ENCODE measurements at places on chromosomes 11 and 22.

DNA sequence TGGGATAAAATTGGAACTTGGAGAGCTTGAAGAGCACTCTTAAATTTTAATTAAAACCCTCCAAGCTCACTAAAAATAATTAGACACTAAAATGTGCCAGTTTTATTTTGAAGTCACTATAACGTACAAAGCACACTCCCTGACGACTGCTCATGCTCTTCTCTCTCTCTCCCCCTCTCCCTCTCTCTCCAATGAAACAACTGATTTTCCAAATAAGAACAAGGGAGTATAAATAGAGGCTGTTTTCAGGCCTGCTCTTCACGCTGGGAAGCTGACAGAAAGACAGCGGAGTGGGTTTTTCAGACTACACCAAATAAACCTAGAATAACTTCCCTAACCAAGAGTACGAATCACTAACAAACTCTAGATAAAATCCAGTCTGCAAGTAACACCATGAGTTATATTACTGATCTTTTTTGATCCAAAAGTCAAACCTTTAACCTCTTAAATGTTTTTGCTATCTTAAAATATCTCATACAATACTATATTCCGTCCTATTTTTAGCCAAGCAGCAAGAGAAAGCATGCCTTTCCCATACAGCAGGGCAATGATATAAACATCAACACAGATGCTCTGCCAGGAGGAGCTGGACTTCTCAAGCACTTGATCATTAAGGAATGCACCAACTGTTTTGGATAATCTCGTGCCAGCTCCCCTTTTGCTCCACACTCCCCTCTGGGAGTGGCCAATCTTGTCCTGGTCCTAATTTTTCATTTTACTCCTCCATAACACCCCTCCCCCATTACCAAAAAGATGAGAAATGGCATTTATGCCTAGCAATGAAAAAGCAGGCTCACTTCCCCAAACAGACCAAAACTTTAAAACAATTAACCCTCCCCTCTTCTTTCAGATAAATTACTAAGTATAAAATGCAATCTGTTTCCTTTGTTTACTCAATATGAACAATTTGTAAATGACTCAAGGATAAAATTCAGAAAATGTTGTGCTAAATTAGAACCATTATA lies 116.9 kb downstream of the SOX6 start:
- DNase-seq: no peak

- DNase-seq: no peak
Observed at GRCh38 chr22:31393893-31394292, 5.5 kb upstream of the DRG1 start.

GRCh38 chr11:62554387-62555167 lies 8.0 kb upstream of the AHNAK start:
- DNase-seq: no peak

GRCh38 chr11:18987454-18988231 lies 48.4 kb upstream of the MRGPRX1 start:
- DNase-seq: no peak

GRCh38 chr22:48754611-48755058 lies 1073.0 kb downstream of the BRD1 start:
- no peak for DNase-seq

DNA sequence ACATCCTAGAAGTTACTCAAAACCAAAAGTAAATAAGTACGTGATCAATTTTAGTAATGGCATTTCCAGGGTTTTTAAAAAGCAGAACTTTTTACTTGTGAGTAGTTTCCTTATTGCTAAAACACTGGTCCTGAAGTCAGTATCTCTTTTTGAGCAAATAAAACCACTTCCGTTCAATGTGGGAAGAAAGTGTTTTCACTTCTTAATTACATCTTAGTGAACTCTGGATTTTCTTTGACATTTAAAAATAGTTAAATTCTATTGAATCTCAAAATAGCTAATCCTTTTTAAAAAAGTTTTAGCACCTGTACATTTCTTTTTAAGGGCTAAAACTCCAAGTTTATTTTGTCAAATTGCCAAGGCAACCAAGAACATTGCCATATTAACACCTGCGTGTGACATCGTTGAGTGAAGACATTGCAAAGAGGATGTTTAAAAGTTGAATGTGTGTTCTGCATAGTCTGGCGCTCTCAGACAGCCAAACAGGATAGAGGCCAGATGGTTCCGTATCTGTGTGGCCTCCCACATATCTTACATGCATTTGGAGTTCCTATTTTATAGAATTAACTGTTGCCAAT lies 17.2 kb upstream of the OR5B21 start:
- DNase-seq: no peak

DNA sequence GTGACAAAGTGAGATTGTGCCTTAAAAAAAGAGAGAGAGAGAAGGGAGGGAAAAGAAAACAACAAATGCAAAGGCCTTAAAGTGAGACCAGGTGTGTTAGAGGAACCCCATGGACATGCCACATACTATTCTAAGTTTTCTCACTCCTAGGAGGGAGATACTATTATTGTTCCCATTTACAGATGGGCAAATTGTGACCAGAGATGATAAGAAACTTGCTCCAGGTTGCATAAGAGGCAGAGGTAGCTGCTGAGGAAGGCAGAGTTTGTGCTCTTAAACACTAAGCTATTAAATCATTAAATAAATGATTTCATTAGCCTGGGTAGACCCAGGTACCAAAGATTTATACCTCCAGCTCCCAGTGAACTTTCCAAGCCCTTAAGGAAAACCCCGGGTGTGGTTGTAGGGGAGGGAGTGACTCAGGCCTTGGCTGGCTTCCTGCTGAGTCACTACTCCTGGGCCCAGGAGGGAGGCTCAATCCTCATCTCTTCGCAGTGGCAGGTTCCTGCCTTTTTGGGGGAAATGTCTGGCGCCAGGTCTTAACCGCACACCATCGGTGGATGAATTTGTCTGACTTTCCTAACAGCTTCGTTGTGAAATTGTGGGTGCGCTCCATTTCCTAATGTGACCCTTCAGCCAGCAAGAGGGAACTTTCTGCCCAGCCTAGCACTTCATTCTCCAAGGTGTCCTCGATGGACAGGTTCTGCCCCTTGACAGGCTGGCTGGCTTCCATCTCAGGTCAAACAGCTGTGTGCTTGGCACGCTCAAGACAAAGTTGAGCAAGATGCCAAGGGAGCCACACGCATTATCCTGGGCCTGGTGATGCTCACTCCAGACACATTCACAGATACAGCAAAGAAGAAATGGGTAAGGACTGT lies 33.4 kb upstream of the PTPRJ start:
- DNase-seq: no peak

DNA sequence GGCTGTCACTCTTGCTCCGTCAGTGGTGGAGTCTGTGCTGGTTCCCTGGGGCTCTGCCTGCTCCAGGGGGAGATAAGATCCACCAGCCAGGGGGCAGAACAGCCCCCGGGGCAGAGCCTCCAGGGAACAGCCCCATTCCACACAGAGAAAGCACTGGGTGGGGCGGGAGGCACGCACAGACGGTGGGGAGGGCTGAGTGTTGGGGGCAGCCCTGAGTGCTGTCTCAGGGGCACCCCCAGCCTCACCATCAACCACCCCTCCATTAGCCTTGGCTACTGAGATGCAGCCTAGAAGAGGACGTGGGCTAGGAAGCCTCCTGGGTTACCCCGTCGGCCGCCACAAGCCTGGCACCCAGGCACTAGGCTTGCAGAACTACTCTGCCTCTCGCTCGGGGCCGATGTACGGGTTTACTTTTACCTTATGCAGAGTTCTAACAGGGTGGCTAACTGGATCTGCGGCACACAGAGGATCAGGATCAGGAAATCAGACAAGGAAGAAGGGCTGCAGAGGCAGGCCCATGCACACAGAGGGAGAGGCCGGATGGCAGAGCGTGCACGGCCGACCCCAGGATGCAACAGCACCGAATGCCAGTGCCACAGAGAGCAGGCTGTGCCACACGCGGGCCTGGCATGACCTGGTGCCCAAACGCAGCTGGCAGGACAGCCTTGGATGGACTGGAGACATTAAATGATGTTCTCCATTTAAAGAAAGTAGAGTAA lies 140.5 kb downstream of the CTTN start:
- DNase-seq: no peak

- no peak for DNase-seq
Observed at GRCh38 chr11:120648771-120649170, 137.2 kb downstream of the GRIK4 start.

DNA sequence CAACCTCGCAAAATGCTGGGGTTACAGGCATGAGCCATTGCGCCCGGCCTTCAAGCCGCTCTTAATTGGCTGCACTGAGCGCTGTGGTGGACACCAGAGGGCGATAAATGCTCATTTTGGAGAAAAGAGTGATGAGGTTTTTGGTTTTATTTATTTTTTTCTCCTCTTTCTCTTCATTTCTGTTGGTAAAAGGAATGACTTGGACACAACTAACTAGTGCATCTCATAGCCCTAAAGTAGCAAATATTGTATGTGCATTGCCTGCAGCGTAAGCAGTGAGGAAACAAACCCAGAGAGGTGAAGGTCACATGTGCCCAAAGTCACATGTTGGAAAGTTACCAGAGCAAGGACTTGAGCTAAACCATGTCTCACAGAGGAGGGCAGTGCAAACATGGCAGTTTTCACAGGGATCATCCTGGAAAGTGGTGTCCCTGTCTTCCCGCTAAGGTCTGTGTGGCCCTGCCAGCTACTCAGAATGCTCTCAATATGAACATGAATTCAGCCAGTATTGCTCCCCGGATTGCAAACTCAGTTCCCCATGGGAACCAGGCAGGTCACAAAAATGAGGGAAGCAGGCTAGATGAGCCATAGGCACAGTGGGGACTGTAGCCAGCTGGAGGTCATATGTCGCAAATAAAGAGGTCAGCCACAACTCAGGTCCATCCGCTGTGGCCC lies 8.6 kb upstream of the CD82 start:
- DNase-seq: peak; percentile 42

DNA sequence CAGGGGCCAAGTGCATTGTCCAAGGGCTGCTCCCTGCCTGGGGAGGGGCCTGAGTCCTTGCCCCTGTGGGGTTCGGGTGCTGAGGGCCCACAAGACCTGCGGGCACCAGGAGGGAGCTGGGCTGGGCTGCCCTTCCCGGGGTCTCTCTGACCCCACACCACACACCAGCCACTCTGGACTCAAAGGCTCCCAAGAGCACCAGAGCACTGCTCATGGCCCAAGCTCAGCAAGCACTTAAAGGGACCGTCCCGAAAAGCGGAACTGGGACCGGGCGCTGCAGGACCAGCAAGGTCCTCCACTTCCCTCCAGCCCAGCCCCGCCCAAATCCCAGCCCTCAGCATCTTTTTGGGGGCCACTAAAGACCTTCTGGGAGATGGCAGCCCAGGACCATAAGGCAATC lies 5.3 kb downstream of the LSP1 start:
- DNase-seq: no peak

DNA sequence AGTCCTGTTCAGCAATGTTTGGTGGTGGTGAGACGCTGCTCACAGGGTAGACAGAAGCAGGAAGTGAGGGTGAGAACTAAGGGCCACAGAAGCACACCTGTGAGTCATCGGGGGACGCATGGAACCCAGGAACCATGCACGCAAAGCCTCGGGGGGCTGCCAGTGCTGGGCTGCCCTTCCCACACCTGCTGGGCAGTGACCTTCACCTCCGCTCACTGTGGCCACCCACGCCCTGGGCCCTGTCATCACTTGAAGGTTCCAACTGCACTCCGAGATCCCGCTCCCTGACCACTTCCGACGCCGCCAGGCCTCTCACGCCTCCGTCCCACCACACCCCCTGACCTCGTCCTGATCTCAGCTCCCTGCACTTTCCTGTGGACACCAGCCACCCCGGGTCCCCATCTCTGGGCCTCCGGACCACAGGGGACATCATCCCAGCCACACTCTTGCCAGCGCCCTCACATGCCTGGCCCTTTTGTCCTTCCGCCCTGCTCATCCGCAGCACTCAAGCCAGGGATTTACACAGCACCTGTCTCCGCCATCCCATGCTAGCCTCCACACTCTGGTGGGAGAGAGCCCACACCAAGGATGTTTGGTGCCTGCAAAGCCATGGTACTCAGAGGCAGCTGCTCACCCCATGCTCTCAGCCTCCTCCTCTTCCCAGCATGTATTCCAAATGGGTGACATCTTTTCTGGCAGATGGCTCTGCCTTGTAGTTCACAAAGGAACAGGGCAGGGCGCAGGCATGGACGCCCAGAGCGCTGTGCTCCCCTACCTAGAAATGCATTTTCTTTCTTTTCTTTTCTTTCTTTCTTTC lies 23.1 kb upstream of the ATXN10 start:
- no peak for DNase-seq

- no peak for DNase-seq
Observed at GRCh38 chr22:42317691-42318547, 47.5 kb upstream of the TCF20 start.

- no peak for DNase-seq
Observed at GRCh38 chr11:56396047-56396446, 16.4 kb upstream of the OR5AL1 start.

- no peak for DNase-seq
Observed at GRCh38 chr11:9642894-9643293, 21.0 kb upstream of the SWAP70 start.

GRCh38 chr11:76524461-76524860 lies 79.6 kb downstream of the EMSY start:
- DNase-seq: no peak

GRCh38 chr11:75509020-75509720 lies 16.6 kb downstream of the GDPD5 start:
- no peak for DNase-seq

- DNase-seq: no peak
Observed at GRCh38 chr11:3160252-3161031, 4.7 kb downstream of the OSBPL5 start.

- DNase-seq: no peak
Observed at GRCh38 chr11:112526699-112527416, 266.2 kb upstream of the PLET1 start.

GRCh38 chr22:46948411-46949144 lies 186.1 kb downstream of the TBC1D22A start:
- no peak for DNase-seq

DNA sequence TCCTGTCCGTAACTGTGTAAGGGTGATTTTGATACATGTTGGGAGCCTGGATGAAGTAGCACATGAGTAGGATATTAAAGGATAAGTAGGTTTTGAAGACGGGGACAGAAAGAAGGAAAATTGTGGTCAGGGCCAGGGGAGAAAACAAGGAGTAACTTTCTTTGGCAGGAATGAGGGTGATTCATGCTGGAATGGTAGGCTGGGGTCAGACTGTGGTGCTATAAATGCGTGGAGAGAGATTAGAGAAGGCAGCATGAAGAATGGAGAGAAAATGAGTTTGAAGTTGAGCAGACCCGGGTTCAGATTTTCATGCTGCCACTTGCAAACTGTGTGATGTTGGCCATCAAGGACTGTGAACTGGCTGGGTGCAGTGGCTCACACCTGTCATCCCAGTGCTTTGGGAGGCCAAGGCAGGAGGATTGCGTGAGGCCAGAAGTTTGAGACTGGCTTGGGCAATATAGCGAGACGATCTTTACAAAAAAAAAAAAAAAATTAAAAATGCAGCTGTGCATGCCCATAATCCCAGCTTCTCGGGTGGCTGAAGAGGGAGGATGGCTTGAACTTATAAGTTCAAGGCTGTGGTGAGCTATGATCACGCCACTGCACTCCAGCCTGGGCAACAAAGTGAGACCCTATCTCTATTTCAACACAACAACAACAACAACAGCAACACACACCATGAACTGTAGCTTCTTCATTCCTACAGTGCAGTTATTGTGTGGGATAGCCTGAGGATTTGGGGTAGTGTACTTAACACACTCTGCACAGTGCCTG lies 22.3 kb downstream of the ZBTB16 start:
- no peak for DNase-seq

Data from activated CD8-positive, alpha-beta memory T cell treated with anti-CD3 and anti-CD28 coated beads for 4 hours (primary cell).